ENCODE measurements at places on chromosomes 16 and 17.

DNA sequence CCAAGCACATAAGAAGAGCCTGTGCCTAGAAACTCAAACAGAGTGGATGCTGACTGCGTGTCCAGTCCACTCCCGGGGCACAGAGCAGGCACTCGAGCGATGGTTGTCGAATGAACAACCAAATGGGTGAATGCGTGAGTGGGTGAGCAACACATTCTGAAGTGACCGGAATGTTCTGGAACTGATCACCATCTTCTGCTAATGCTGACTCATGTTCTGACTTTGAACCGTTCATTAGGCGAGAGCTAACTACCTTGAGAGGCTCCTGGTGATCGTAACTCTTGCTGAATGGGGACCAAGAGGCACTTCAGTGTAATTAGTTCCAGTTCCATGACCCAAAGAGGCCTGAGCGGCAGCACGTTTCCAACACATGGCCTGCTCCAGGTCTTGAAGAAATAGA, 37.9 kb downstream of the IRF8 start:
- DNase-seq = no peak

- no peak for DNase-seq
Measured at GRCh38 chr17:38538906-38539305, 66.8 kb downstream of the SRCIN1 start.

GRCh38 chr16:80122115-80122514, 418.7 kb upstream of the DYNLRB2 start:
- DNase-seq = no peak

- DNase-seq = no peak
Measured at GRCh38 chr16:52621651-52622050, 74.7 kb upstream of the TOX3 start.

DNA sequence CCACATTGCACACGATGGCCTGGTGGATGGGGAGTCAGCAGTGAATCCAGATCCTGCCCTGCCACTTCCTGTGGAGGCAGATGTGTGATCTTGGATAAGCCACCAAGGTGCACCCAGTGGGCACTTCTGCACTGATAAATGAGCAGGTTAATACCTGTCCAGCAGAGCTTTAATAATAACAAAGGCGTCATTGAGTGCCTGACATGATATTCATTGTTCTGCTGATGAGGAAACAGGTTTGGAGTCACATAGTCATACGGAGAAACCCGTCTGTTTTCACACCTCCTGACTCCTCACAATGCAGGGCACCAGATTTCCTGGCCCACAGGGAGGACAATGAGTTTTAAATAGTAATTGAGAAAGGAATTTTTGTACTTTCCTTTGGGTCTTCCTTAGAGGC, 324.6 kb upstream of the CDH5 start:
- no peak for DNase-seq
